Fibroblast of lung (primary cell): ENCODE measurements at places on chromosomes 2 and 18.

GRCh38 chr18:63882333-63883141, 5.0 kb upstream of the SERPINB2 start:
- peak; percentile 95 for DNase-seq

- no peak for DNase-seq
Observed at GRCh38 chr2:46259777-46260168, 37.4 kb upstream of the EPAS1 start.

DNA sequence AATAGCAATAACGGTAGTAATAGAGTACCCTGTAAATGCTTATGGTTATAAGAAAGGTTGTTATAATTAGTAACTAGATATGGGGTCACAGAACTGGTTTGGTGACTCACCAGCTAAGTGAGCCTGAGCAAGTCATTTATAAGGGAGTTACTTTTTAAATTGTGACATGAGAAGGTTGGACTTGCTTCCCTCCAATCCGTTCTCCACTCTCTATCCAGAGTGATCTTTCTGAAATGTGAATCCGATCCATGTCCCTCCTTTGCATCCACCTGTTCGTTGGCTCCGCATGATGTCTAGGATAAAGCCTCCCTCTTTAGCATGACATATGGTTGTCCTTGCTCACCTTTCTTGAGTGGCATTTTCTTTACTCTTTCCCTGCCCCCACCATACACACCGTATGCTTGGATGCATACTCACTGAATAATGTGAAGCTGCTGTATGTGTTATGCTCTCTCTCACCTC, 83.1 kb downstream of the CDC42EP3 start:
- DNase-seq = peak; percentile 74

GRCh38 chr2:132439703-132440398, 23.2 kb downstream of the GPR39 start:
- DNase-seq = peak; percentile 40

DNA sequence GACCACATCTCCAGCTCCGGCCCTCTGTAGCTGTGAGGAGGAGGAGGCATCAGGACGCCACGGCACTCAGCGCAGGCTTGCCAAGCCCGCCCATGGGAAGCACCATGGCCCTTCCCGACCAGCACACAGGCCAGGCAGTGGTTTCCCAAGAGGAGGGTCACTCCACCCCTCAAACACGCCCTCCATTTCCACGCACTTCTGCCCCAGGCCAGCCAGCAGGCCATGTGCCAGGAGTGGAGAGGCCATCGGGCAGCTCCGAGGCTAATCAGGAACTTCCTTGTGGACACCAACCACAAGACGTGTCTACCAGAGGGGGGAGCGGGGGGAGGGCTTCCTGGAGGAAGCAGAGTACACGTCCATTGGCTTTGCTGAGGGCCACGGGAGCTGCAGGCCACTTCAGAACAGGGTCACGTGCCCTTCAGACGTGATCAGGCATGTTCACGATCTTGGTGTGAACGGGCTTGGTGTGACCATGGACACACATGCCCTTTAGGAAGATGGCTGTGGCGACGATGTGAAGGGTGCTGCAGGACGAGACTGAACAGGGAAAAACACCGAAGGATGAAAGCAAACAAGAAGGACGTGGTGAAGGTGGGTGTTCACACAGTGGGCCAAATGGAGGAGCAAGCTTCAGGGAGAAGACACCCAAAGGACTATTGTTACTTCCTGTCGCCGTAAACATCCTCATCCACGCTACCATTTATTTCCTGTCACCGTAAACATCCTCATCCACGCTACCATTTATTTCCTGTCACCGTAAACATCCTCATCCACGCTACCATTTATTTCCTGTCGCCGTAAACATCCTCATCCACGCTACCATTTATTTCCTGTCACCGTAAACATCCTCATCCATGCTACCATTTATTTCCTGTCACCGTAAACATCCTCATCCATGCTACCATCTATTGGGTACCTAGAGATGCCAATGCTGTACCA, 6.5 kb upstream of the MTERF4 start:
- no peak for DNase-seq

DNA sequence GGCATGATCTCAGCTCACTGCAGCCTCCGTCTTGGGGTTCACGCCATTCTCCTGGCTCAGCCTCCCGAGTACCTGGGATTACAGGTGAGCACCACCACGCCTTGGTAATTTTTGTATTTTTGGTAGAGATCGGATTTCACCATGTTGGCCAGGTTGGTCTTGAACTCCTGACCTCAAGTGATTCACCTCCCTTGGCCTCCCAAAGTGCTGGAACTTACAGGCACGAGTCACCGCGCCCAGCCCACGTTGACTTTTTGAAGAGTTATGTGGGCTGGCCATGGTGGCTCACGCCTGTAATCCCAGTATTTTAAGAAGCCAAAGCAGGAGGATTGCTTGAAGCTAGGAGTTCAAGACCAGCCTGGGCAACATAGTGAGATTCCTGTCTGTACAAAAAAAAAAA, 20.8 kb downstream of the CCL20 start:
- no peak for DNase-seq

GRCh38 chr2:790081-790480, 112.9 kb upstream of the TMEM18 start:
- no peak for DNase-seq

GRCh38 chr18:48848641-48849143, 102.1 kb downstream of the SMAD7 start:
- DNase-seq = no peak

- DNase-seq = no peak
Observed at GRCh38 chr2:69616755-69617154, 26.8 kb downstream of the AAK1 start.

DNA sequence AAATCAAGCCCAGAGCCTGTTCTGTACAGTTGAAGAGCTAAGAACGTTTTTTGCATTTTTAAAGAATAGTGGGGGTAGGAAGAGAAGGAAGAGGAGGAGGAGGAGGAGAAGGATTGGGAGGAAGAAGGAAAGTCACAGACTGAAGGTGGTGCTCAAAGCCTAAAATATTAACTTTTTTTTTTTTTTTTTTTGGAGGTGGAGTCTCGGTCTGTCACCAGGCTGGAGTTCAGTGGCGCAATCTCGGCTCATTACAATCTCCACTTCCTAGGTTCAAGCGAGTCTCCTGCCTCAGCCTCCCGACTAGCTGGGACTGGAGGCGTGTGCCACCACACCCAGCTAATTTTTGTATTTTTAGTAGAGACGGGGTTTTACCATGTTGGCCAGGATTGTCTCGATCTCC, 18.3 kb upstream of the KLHL29 start:
- DNase-seq = no peak

- no peak for DNase-seq
Observed at GRCh38 chr2:31008561-31009114, 129.6 kb downstream of the GALNT14 start.

GRCh38 chr18:33603454-33603853, 25.4 kb downstream of the ASXL3 start:
- DNase-seq = no peak

DNA sequence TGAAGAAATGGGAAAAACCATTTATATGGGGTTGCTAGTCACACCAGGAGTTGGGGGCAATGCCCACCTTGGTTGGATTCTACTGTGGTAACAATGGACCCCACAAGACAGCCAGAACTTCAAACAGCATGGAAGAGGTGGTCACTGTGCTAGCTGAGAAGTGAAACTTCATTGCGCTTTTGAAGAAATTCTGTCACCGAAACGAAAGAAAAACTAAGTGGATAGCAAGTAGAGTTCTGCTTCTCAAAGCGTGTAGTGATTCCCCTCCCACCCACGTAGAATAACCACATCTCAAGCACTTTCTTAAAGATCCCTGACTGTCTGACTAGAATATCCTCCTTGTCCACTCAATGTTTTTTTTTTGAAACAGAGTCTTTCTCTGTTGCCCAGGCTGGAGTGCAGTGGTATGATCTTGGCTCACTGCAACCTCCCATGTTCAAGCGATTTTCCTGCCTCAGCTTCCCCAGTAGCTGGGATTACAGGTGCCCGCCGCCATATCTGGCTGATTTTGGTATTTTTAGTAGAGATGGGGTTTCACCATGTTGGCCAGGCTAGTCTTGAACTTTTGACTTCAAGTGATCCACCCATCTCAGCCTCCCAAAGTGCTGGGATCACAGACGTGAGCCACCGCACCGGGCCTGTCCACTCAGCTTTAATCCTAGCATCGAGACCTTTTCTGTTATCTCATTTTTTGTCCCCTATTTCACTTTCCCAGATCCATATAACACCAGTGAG, 30.1 kb upstream of the CCL20 start:
- DNase-seq = no peak

GRCh38 chr18:54743605-54743995, 84.7 kb upstream of the RAB27B start:
- no peak for DNase-seq

- DNase-seq = peak; percentile 79
Observed at GRCh38 chr2:189298038-189298437, 118.5 kb upstream of the COL5A2 start.

DNA sequence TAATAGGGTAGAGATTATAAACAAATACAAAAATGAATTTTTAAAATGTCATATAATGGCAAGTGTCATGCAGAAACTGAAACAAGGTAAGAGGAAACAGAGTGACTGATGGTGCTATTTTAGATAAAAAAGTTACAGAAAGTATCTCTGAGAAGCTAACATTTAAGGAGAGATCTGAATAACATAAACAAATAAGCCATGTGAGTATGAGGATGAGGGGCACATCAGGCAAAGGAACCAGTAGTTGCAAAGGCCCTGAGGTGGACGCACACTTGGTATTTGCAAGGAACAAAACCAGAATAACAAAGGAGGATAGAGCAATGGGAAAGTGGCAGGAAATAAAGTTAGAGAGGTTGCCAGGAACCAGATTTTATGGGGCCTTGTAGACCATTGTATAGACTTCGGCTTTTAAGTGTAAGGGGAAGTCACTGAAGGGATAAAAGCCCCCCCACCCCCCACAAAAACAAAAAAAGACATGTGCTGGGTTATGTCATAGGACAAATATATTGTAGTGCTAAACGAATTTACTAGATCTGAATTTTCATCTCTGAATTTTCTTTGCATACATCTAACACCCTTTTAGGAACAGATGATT, 159.2 kb downstream of the DTNB start:
- DNase-seq = no peak

GRCh38 chr18:34480162-34480700, 229.9 kb upstream of the DTNA start:
- no peak for DNase-seq

- DNase-seq = peak; percentile 23
Observed at GRCh38 chr18:44909191-44909719, 228.6 kb downstream of the SETBP1 start.

DNA sequence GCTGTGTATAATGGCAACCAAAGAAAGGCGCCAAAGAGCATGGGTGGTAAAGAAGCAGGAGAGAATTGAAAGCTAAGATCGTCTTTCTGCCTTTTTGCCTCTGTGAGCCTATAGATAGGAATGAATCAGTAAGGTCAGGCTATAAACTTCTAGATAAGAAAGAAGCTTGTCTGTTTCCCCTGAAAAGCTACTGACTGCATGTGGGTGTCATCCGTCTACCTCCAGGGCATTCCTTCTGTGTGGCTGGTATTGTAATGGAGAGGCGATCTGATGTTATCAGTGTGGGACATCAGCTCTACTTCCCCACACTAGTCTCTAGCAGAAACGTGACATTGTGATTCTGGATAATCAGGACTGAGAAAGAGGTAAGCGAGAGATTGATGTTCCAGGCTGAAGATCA, 63.4 kb upstream of the PLA2R1 start:
- DNase-seq = no peak

GRCh38 chr18:13550418-13551304, 175.7 kb downstream of the FAM210A start:
- DNase-seq = no peak

GRCh38 chr2:72743481-72743880, 82.4 kb downstream of the EXOC6B start:
- DNase-seq = no peak

DNA sequence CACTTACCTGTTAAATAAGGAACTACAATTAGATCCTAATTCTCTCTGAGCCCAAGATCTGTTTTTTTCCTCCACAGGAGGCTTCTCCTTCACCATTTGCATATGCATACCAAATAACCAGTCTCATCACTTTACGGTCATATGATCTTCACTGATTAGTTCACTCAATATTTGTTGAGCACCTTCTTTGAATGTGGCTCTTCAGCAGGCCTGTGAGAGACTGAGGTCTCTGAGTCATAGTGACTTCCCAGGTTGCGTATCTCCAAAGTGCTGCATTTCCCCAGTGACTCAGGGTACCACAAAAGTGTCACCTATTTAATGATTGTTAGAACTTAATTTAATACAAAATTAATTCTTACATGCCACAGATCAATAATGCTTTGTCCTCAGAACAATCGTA, 108.8 kb upstream of the TRIB2 start:
- no peak for DNase-seq

DNA sequence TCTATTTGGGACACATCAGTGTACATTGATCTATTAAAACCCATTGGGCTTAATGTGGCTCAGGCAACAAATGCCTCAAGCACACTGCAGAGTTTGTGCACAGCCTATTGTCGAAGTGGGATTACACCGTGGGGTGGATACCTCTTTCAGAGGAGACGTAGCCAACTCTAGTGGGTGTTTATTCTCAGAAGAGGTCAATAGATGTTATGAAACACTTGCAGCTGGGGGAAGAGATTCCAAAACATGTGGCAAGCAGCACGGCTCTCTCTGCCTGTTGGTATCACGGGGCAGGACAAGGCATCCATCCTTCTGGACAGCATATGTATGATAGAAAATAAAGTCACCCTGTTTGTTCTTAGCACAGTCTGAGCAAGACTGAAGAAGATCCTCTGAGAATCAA, 121.4 kb upstream of the COPS8 start:
- peak; percentile 25 for DNase-seq

DNA sequence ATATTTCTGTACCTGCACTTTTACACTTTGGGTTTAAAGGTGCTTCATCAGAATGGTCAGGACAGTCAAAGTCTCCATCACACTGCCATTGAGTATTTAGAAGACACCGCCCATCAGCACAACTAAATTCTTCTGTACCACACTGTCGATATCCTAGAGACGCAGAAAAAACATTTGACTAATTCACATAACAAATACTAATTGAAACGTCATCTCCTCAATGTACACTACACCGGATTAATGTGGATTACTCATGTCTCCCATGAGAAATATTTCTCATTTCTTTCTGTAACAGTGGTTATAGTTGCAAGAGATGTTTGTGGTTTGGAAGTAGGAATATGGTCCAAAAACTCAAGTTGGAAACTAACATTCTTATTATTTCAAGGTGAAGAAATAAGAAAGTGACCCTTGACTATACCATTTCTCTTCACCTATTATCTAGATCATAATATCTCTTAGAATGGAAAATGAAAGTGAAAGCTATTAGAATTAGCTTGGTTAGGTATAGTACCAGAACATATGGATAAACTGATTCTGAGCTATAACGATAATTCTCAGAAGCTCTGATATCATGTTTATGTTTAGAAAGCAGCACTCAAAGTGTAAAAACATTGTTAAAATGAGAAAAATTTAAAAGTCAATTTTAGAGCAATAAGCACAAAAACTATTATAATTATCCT, 1627.7 kb downstream of the LRP1B start:
- DNase-seq = peak; percentile 80

- no peak for DNase-seq
Observed at GRCh38 chr2:200614249-200614648, 28.4 kb downstream of the AOX1 start.
